ENCODE measurements at places on chromosomes 3 and 15.

DNA sequence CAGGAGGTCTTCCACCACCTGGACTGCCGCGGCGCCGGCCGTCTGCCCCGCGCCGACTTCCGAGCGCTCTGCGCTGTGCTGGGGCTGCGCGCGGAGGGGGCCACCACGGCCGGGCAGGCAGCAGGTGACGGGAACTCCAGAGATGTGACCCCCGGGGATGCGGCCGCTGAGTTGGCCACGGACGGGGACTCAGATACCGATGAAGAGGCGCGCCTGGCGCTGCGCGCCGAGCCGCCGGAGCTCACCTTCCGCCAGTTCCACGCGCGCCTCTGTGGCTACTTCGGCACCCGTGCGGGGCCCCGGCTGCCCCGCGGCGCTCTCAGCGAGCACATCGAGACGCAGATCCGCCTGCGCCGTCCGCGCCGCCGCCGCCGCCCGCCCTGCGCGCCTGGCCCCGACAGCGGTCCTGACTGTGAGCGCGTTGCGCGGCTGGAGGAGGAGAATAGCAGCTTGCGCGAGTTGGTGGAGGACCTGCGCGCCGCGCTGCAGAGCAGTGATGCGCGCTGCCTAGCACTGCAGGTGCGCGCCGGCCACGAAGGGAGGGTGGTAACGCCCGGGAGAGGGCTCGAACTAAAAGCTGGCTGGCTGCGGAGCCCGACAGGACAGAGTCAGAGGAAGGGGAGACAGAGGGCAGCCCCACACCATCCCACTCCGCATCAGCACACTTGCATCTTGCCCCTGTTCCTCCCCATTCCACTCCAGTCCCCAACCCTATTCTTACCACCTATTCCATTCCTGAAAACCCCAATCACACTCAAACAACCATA lies 885 bp downstream of the EFCC1 start:
- DNase-seq, result no peak

DNA sequence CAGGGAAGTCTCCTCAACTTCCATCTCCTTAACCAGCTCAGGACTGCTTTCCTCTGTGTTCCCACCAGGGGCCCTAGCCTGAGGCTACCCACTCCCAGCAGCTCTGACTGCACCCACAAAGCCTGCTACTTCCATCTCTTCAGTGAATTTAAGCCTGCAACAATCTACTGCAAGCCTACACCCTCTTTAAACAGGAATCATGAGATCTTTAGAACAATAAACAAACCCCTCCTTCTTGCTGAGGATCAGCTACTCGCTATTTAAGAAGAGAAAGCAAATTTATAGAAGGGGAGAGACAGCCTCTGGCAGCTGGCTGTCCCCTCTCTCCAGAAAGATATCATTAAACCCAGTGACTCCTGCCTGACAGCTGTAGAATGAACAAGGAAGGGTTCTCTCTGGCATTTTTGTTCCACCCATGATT lies 51.9 kb downstream of the ARHGAP31 start:
- no peak for DNase-seq

GRCh38 chr15:91196768-91197167 lies 96.7 kb downstream of the SV2B start:
- DNase-seq, result no peak

DNA sequence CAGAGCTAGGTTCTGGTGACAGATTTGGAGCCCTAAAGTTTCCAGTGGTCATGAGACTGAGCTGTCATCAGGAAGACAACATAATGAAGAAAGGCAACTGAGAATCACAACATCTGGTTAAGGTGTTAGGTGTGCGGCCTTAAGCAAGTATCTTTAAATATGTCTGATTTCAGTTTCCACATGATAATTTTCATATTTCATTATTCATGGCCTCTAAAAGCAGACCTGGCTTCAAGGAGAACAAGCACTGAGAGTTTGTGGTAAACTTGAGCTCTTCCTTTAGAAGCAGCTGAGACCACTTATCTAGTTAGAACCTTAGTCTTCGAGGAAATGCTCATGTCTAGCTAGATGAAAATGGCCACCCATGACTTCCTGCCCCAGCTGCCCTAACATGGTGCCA lies 25.7 kb upstream of the MYLK start:
- no peak for DNase-seq

- no peak for DNase-seq
Measured at GRCh38 chr3:158909870-158910269, 108.0 kb downstream of the MFSD1 start.

GRCh38 chr15:39127151-39127790 lies 453.6 kb upstream of the THBS1 start:
- DNase-seq, result no peak

- DNase-seq, result no peak
Measured at GRCh38 chr3:47536967-47537366, 23.5 kb upstream of the ELP6 start.

- no peak for DNase-seq
Measured at GRCh38 chr3:10775259-10775658, 40.8 kb upstream of the SLC6A11 start.

GRCh38 chr3:65963787-65964677 lies 74.7 kb downstream of the MAGI1 start:
- no peak for DNase-seq

GRCh38 chr3:85821130-85821756 lies 862.5 kb downstream of the CADM2 start:
- DNase-seq, result no peak
